ENCODE measurements at places on chromosomes 12 and 14. TPM values are rescaled to one million over a fixed set of nuclear protein-coding genes. Genes with fewer than 3 reads are reported as not detected.
A peak's percentile ranks its signal among the peaks of the same experiment; 100 is the strongest.

NPFF gene
- not detected for total RNA-seq

NUDT4 gene
- total RNA-seq, result 121 TPM

DNA sequence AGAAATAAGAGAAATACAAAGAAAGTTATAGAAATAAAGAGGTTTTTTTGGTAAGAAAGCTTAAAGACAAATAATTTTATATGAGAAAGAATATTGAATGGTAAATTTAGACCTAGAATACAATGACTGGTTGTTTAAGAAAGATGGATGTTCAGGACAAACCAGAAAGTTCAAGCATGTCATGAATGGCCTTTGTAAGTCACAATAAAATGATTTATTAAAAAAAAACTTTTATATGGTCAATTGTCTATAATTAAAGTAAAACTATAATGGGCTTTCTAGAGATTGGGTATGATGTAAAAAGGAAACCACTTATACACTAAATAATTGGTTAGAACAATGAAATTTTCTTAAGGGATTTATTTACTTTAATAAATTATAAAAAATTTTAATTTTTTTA, 19.8 kb upstream of the CAPRIN2 start:
- DNase-seq, result no peak

DNA sequence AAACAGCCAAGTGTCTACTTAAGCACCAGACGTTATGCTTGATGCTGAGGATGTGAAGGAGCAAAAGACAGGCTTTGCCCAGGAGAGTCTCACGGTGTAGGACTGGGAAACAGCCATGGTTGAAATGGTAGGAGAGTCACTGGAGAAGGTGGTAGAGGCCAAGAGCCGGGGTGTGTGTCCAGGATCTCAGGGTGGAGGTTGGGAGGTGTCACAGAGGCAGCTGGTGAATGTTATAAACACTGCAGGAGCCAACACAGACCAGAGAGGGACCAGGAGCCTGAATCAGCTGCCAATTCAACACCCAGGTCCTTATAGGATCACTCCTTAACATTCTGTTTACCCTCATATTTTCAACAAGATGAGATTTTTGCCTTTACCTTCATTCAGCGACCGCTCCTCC, 7.5 kb downstream of the NID2 start:
- no peak for DNase-seq

PNN gene
- total RNA-seq, result 31.1 TPM

GRCh38 chr14:25756876-25757275, 706.9 kb upstream of the STXBP6 start:
- DNase-seq, result no peak

DNA sequence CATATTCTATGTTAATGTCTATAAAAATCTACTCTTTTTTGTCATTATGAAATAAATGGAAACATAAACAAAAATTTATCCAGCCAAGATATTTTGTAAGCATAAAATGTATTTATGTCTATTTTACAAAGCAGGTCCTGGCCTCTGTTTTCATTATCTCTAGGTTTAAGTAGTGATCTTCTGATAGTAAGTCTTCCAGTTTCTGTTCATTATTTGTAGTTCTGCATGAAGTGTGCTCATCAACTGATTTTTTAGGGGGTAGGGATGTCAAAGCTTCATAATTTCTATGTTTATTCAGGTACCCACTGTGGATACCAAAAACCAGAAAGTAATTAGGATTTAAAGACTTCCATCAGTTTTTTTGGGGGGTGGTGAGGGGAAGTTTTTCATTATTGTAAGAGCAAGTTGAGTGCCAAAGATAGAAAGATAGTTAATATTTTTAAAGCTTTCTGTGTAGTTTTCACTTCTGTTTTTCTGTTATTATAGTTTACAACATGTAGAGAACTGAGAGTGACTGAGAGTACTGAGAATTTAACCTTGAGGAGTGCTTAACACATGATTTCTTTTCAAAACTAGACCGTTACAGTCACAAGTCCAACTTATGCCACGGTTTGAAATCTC, 30.6 kb upstream of the LMO3 start:
- DNase-seq, result no peak

DNA sequence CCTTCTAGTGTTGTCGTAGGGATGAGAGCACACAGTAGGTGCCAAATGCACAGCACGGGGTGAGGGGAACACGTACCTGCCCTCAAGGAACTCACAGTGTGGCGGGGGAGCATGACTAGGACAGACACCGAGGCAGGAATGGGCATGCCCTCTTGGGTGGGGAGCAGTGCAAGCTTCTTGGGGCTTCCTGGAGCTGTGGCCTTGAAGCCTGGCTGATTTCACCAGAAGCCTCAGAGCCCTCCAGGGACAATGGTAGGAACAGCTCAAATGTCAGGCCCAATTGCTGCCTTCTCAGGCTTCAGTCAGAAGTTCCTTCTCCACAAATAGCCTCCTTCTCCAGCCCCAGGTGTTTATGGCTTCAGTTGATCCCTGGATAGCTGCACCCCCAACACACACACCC, 43.4 kb downstream of the TEAD4 start:
- peak; percentile 67 for DNase-seq

GRCh38 chr14:67940486-67941455, 121.2 kb downstream of the RAD51B start:
- peak; percentile 87 for DNase-seq

- DNase-seq, result peak; percentile 72
Observed at GRCh38 chr12:110370732-110371231, 32.7 kb downstream of the ANAPC7 start.

ACOT4 gene
- total RNA-seq, result not detected

GRCh38 chr12:118574288-118574687, 197.9 kb downstream of the SUDS3 start:
- no peak for DNase-seq

DNA sequence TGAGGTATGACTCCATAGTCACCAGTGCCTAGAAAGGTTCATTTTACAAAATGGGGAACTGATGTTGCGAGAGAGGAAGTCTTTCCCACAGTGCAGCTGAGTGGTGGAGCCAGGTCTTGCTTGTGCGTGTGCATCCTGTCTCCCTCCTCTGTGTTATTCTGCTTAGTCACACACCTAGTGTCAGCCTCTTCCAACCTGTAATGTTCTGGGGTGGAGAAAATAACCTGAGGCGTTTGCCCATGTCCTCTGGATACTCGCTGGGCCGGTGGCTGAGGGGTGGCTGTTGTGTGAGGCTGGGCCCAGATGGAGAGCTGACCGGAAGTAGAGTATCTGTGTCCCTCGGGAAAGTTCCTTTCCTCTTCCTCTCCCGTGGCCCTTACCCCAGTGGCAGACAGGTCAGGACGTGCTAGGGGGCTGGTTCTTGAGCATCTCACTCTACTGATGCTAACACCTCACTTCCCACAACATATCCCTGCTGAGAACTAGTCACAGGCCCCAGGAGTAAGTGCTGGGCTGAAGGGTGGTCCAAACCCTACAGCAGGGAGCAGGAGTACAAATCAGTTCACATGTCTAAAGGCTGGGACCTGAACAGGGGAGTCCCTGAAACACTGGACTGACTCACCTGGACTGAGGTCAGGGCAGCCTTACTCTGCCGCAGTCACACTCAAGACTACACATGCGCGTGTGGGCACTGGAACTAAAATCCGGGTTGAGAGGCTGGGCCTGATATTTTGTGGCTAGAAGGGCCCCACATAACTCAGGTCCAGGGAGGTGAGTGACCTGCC, 7.0 kb downstream of the MLF2 start:
- no peak for DNase-seq

- DNase-seq, result no peak
Observed at GRCh38 chr12:58189030-58189429, 247.7 kb downstream of the ATP23 start.

DNA sequence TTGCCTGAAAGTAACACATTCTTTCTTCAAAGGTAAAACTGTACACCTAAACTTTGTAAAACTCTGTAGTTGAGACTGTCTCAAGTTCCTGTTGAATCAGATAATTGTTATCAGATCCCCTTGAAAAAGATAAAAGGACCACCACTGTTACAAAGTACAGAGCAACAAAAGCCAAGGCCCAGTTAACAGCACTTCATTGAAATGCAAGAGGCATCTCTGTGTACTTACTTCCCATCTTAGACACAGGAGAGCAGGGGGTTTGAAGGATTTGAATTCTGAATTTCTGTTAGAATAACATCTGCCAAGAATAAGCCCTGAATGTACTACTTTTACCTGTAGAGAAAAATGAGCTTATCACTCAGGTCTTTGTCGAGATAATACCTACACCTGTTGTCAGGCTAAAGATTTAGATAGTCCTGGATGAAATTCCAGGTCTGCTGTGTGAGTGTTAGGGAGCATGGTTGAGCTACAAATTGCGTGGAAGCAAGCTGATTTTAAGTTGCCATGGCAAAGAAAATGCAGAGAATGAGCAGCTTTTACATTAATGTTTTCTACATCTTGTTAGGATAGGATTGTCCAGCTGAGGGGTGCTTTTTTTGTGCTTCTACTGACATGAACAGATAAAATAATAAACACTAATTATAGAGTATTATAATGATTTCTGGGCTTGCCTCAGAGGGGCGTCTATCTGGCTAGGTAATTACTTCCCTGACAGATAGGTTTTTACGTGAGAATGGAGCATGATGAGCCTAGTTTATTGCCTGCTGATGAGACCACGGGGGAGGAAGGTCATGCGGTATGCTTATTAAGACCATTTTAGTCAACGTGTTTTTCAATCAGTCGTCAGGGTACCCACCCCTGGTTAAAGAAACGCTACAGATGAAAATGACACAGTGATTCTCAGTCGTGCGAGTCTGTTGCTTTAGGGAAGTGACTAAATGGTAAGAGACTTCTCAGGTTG, 309.2 kb downstream of the PAWR start:
- DNase-seq, result no peak

Measured in tongue (tissue), 3 donors.